Choroid plexus epithelial cell (primary cell): ENCODE measurements at places on chromosomes 2 and 18.
A peak's percentile ranks its signal among the peaks of the same experiment; 100 is the strongest.

- DNase-seq: no peak
These were observed 261.2 kb downstream of the CTNNA2 start for GRCh38 chr2:79774016-79774415.

GRCh38 chr2:71721362-71721665, 268.0 kb downstream of the DYSF start:
- no peak for DNase-seq

- DNase-seq: no peak
These were observed 126.2 kb upstream of the TMEM200C start for GRCh38 chr18:6021306-6022073.

GRCh38 chr2:171592036-171592555, 69.8 kb downstream of the CYBRD1 start:
- peak; percentile 30 for DNase-seq

DNA sequence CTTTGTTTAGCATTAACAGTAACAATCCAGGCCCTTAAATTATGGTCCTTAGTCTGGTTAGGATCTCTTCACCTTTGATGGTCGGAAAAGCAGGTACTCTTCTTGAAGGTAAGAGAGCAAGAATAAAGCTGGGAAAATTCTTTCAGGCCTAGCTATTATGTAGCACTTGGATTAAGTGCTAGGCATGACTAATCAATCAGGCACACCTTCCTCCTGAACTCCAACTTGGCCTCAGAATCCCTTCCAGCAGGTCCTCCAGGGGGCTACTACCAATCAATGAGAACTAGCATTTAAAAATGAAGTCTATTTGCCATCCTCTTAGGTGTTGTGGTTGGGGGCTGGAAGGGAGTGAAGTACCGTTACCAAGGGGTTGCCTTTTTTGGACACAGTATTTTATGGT, 3.7 kb downstream of the SMYD1 start:
- no peak for DNase-seq

DNA sequence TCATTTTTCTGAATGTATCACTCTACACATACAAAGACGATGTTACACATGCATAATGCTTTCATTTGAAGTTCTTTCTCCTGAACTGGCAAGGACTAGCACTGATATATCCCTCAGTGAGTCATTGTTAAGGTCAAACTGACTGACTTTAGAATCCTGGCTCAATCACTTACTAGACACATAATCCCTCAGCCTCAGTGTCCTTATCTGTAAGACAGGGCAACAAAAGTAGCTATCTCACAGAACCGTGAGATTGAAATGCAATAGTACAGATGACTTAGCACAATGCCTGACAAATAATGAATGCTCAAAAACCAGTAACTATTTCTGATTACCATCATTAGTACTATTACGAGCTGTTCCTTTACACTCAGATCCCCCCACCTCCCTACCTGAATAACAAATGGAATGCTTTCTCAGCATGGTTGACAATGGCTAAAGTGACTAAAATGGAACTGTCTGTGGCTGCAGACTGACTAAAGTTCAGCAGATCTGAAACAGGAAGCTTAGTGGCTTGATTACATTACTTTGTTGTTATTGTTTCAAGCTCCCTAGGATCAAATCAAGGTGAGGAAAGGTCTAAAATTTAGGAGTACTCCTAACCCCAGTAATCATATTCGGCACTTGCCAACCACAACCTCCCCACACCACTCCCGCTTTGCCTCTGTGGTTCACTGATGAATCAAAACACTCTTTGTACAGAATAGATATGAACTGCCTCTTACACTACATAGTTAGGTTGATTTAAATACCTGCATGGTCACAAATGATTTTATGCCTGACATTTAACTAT, 35.8 kb upstream of the CACNB4 start:
- peak; percentile 69 for DNase-seq

GRCh38 chr2:236109473-236109872, 58.7 kb downstream of the GBX2 start:
- DNase-seq: no peak

DNA sequence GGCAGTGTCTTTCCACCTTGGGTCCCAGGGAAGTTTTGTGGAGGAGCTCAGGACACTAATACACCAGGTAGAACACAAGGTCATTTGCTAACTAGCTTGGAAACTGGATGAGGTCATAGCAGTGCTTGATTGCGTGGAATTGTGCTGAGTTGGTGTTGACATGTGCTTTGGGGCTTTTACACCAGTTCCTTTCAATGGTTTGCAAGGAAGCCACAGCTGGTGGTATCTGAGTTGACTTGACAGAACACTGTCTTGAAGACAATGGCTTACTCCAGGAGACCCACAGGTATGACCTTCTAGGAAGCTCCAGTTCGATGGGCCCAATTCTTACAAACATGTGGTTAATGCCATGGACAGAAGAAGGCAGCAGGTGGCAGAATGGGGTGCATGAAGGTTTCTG, 5.9 kb downstream of the CTLA4 start:
- DNase-seq: no peak

DNA sequence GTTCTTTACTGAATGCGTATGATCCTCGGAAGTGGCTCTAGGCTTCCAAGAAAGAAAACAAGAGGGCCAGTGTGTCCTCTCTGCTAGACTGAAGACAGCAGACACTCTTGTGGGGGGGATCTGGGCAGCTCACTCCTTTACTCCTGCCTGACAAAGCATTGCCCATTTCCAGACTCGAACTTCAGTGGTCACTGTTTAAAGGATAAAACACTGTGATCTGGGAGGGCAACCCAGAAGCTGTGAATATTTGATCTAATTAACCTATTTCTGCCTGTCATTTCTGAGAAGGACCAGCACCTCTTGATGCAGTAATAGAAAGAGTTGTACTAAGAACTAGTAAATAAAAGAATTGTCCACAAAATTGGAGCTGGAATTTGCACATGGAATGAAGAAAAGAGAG, 24.5 kb upstream of the CCDC68 start:
- no peak for DNase-seq

- peak; percentile 30 for DNase-seq
These were observed 445 bp downstream of the PRPF40A start for GRCh38 chr2:152716805-152717227.

GRCh38 chr2:3356799-3357198, 20.8 kb downstream of the EIPR1 start:
- peak; percentile 13 for DNase-seq

DNA sequence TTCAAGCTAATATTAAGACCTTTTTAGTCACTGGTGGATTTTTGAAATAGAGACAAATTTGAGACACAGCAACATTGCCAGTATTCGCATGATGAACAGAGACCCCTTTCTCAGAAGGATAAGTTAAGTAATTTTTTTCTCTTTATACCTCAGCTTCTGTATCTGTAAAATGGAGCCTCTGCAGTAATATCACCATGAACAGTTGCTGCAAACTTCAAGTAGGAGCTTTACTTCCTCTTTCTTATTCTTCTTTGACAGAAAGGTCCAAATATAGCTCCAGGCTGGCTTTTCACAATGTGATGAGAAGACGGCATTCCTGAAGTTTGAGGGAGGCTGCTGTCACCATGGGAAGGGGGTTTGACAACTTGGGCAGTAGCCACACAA, 158.7 kb downstream of the TDRD15 start:
- no peak for DNase-seq

DNA sequence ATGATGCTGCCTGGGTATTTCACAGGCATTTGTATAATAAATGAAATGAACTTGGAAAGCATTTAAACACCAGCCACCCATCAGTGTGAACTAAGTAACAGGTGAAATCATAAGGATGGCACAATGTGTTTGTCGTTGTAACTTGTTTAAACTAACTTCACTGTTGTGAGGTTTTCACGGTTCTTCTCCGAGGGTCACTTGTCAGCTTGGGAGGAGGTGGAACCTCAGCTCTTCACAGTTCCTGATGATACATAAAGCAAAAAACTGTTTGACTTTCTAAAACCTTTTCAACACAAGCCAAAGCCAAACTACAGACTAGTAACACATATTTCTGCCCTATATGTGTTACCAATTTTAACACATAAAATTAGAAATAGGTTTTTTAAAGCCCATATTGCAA, 13.1 kb downstream of the TMEM18 start:
- DNase-seq: no peak

- DNase-seq: no peak
These were observed 440.9 kb upstream of the UBE2E3 start for GRCh38 chr2:180539541-180539940.

DNA sequence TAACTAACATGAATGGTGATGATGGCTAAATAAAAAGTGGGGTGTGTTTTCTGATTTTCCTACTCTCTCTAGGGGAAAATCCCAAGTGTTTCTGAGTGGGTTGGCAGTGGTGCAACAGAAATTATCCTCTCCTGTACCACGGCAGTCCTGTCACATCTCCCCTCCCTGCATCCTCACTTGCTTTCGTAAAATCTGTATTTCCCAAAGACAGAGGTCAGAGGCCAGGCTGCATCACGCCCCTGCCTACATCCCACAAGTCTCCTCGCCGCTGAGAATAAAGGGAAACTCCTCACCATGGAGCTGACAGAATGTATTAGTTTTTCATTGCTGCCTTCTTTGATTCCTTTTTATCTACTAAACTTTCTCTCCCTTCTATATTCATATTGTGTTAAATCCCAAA, 13.1 kb downstream of the FBLN7 start:
- no peak for DNase-seq

DNA sequence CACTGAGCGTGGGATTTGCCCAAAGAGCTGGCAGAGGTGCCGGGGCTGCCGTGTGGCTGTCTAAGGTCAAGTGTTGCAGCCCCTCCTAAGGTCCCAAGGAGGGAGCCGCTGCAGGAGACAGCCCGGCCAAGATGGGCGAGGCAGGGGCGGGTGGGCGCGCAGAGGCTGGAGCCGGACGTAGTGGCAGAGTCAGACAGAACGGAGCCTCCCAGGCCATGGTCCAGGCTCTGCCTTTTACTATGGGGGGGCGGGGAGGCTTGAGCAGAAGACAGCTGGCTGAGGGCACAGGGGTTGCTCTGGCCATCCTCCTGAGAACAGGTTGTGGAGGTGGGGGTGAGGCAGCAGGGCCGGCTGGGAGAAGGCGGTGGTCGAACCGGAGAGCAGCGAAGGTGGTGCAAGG, 27.5 kb upstream of the PRLH start:
- DNase-seq: no peak
